AG20443 (cell line): ENCODE measurements at places on chromosomes 3 and 15.

GRCh38 chr3:188296761-188297612, 143.0 kb downstream of the LPP start:
- peak; percentile 32 for DNase-seq

DNA sequence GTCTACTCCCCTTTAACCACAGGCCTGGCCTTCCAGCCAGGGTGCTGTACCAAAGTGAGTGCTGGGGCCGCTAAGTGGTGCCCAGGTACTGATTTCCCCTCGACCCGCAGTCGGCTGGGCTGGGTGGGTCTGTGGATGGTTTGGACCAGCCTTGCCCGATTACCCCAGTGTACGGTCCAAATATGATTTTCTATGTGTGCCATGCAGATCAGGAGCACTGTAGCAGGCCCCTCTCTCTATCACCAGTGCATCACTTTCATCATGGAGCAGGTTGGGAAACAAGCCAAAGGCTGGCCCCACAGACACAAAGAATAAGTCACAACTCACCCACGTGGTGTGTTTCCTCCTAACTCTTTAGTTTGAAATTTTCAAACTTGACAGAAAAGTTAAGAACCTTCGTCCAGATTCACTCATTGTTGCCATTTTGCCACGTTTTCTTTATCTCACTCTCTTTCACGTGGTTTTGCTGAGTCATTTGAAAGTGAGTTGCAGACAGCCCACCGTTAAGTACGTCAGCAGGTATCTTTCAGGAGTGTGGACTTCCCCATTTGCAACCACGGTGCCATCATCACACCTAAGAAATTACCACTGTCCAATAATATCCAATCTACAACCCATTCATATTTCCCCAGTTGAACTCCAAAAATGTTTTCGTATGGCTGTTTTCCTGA, 37.0 kb downstream of the ZNF710 start:
- DNase-seq = no peak

DNA sequence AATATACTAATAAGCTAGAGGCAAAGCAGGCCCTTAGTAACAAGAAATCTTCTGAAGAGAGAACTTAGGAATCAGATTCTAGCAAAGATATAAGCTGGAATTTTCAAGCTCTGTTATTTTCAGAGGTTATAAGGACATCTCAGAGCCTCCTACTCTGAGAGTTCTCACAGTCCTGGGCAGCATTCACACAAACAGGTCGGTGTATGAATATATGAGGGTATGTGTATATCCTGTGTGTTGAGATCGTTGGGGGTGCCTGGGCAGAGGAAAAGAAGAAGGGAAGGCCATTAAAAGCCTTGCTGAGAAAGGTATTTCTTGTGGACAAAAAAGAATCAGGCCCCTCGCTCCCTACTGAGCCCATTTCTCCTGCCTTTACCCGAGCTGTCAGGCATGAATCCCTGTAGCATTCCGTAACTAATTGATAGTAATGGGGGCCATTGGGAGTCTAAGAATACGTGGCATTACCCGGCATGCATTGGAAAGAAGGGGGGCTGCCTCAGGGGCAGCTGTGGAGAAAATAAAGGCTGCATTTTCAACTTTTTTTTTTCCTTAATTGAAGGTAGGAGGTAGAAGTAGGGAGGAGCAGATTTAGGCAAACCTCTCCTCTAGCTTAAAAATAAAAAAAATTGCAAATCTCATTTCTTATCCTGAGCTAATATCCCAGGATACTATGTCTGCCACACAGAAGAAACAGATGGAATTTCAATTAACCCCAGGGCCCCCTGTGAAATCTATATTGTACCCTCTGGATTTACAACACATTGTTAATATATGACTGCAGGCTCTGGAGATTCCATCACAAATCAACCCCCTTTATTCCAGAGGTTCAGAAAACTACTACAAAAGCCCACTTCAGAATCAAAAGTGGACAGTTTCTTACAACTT, 103.8 kb downstream of the GTPBP8 start:
- DNase-seq = no peak

DNA sequence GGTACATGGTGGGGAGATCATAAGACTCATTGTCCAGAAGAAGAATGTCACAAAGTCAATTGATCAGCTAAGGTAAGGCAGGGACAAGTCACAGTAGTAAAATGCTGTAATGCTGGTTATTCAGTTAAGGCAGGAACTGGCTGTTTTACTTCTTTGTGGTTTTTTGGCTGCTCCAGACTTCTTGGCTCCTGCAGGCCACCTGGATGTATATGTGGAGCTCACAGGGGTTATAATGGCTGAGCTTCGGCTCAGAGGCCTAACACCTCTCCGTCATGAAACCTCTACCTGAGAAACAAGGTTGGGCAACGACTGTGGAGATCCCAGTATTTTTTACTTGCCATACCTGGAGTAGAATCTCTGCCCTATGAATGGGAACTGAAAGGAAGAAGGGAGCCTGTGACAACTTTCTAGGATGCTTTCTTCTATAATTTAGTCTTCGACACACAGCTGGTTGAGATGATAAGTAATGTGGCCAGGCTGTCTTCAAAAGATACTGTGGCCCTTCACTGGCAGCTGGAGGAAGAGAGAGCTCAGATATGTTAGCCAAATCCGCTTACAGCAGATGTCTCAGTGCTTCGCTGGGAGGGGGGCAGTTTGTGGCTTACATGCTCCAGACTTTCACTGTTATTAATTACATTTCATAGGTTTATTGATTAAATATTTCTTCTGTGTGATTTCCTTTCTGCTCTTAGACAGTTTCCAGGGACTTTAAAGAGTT, 887.8 kb downstream of the IGSF11 start:
- no peak for DNase-seq

DNA sequence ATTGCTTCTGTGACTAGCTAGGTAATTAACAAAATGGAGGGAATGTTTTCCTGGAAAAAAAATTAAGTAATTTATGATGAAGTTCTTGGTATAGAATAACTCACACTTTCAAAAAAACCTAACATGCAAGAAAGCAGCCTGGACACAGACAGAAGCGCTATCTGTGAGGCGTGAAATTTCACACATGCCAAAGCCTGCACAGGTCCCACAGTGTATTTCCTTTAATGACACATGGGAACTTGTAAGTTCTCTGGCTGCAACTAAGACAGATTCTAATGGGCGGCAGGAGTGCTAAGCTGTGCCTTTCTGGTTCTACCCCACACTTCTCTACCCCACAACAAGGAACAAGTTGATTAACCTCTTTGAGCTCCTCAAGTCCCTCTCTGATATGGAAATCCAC, 84.9 kb upstream of the NEO1 start:
- no peak for DNase-seq

DNA sequence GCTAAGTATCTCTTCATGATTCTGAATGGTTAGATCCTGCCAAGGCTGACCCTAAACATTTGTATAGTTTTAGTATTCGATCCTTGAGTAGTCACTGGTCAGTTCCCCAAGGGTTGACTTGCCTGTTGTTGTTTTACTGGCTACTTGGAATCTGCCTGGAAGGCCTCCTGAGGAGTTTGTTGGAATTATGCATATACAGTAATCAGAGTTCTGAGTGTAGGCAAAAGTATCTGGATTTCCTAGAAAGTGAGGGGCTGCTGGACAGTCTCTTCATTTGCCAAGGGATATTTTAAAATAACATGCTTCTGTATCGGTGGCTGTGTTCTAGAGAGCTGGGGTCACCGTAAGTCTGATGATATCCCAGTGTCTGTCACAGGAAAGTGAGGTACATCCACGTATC, 333.2 kb upstream of the C2CD4B start:
- DNase-seq = no peak

DNA sequence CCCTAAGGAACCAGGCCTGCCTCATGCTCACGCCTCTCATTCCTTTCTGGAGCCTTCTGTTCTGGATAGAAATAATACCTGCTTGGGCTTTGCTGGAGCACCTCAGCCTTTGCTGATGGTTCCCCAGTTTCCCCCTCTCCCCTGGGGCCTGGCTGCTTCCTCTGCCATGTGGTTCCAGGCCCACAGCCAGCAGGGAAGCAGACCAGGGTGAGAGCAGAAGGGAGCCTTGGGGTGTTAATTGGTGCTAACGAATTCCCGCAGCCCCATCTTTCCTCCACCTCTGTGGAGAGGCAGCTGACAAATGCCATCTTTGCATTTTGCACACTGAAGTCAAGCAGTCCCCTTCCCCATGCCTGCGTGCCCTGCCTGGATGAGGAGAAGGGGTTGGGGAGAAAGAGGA, 13.1 kb upstream of the CORO2B start:
- no peak for DNase-seq

DNA sequence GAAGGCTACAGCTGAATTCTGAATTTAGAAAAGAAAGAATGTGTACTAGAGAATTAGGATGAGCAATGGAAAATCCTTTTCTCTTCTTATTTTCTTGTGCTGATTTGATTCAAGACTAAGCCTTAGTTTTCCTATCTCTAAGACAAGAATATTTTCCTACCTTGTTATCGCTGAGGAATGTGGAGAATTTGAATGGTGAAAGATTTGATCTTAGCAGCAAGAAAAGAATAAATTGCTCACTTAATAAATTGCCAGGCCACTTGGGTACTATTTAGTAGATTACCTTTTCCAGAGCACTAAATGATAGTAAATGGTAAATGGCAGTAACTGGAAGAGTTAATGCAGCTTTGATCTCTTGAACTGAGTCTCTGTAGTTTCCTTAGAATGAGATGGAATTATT, 145.7 kb upstream of the MEIS2 start:
- no peak for DNase-seq

- no peak for DNase-seq
These were observed 14.2 kb downstream of the OXNAD1 start for GRCh38 chr3:16279010-16279801.

GRCh38 chr15:72690938-72691337, 4.9 kb downstream of the BBS4 start:
- DNase-seq = no peak

DNA sequence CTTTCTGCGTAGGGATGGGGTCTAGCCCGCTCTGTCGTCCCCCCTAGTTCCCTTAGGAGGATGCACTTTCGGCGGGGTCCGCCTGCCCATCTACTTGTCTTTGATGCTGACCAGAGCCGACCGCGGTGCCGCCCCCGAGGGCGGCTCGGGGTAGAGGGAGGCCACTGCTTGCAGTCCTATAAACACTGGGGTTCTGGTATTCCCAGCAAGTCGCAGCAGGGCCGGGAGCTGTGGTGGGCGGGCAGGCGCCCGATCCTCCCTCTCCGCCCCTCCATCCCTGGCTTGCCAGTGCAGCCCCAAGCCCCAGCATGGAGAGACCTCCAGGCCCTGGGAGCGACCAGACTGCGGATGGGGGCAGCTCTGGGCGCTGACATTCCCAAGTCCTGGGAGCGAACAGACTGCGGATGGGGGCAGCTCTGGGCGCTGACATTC, 830 bp downstream of the SEMA4B start:
- peak; percentile 46 for DNase-seq

DNA sequence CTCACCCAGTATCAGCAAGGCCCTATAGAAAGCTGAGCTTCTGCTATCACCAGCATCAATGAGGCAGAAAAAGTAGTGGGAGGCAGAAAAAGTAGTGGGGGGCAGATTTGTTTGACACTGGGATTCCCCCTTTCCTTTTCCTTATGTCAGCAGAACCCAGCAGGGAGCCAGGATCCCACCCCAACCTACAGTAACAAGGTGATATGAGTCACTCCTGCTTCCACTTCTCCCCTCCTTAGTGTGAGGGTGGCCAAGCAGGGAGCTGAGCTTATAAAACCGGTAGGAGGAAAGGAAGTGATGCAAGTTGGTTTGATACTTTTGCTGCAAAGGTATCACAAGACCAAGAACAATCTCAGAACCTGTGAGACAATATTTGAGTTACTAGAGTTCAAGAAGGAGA, 128.7 kb downstream of the SCAPER start:
- no peak for DNase-seq

DNA sequence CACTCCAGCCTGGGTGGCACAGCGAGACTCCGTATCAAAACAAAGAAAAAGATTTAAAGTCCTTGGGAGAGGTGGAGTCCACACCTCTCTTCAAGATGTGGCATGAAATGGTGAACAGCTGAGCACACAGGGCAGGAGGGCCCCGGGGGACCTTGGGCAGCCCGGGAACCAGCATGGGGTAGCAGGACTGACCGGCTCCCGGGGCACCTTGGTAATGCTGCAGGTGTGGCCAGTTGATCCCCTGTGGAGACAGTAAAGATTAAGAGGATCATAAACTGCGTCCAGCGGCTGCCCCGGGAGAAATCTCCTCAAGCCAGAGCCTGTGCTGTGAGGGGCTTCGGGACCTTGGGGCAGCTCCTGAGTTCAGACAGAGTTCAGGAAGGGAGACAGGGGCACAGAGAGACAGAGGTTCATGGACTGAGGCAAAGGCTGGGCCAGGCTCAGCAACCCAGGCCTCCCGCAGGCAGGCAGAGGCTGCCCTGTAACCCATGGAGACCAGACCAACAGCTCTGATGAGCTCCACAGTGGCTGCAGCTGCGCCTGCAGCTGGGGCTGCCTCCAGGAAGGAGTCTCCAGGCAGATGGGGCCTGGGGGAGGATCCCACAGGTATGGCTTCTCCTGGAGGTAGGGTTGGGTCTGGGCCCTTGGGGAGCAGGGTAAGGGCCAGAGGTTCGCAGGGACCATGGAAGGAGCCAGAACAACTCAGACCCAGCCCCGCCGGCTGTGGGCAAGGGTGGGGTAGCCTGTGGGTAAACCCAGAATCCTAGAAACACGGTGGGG, at the start of gene NR2E3:
Gene NR2E3 (plus strand): TSS at position 299 of the 780 bp plus-strand sequence. CDS start 190 bp downstream, at position 489.
- DNase-seq = no peak

DNA sequence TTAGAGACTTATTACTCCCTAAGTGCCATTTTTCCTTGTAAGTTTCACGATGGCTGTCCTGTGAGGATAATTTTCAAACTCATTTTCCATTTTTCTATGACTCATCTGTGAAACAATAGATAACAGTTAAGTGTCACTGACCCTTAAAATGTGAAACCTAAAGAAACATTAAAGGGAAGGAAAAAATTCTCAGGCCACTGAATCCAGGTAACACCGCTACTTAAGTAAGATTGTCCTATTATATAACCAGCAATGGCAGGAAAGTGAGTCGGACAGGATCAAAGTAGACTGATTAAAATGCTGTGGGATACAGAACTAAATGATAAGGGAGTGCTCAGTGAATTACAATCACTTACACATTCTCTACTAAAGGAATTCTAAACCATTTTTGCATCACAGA, 12.4 kb downstream of the PLD1 start:
- no peak for DNase-seq

DNA sequence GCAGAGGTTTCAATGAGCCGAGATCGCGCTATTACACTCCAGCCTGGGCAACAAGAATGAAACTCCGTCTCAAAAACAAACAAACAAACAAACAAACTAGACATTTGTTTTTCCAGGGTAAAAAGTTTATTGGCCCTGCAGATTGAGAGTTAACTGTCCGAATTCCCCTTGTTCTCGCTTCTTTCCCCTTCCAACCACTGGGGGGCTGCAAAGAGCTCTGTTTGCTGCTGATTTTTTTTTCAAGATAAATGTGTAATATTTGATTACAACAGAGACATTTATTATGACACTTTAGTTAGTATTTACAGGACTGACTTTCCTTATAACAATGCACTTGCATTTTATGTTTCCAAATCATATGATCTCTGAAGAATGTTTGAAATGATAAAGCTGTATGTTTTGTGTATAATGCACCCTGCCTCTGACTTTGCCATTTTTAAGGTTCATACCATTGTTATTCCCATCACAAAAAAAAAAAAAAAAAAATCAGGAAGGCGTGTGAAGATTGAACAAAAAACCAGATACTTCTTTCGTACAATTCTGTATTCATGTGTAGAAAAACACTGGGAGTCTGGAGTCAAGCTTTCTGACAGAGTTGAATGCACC, 2.8 kb downstream of the CLSTN2 start:
- DNase-seq = peak; percentile 72

- no peak for DNase-seq
These were observed 52.2 kb downstream of the DNASE1L3 start for GRCh38 chr3:58158442-58159153.
